ENCODE measurements at places on chromosomes 7 and 10.

DNA sequence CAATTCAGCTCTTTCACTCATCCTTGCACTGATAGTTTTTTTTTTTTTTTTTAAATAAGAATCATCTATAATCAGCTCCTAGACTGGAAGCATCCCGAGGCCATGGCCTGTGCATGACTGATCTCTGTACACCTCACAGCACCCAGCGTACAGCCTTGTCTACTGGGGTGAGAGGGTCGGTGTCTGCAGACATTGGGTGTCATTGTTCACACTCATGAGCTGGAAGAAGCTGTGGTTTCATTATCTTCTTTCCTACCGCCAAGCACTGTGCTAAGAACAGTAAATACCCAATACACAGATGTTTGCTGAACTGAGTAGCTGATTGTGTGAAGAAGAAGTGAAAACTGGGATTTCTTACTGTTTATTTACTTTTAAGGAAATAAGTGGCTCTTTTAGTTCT lies 123.6 kb downstream of the CLEC2L start:
- DNase-seq: no peak

- DNase-seq: no peak
Observed at GRCh38 chr7:149707448-149707886, 65.9 kb downstream of the ZNF467 start.

DNA sequence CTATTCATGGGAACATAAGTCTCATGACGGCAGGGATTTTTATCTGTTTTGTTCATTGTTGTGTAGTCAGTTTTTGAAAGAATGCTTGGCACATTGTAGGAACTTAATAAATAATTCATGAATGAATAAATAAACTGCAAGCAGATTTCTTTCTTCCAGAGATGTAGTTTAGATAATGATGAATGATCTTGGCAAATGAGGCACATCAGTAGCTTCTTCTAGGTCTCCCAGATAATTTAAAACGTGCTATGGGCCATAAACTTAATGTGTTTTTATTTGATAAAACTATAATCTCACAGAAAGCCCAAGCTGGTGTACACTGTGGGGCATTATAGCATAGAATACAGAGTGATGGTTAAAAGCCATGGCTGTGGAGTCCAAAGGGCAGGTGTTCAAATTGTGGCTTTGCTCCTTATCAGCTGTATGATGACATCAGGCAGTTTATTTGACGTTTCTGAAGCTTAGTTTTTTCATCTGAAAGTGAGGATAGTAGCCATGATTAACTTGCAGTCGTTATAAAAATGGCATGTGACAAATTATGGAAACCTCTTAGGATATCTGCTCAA lies 3.5 kb downstream of the MGAM start:
- no peak for DNase-seq

DNA sequence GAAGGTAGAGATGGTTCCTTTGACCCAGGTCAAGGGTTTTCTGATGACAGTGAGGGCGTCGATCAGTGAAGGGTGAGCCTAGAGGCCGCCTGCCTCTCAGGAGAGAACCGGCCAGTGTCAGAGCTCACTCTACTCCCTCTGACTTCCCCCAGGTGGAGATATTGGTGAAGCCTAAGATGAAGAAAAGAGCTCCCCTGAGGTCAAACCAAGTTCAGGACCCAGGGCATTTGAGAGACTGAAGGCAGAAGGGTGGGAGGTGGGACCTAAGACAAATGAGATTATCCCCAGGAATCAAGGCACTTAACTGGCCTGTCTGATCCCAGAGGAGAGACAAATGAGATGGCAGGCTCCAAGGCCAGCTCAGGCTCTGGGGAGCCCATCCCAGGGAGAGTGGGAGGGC lies 104.7 kb downstream of the CDH23 start:
- no peak for DNase-seq

DNA sequence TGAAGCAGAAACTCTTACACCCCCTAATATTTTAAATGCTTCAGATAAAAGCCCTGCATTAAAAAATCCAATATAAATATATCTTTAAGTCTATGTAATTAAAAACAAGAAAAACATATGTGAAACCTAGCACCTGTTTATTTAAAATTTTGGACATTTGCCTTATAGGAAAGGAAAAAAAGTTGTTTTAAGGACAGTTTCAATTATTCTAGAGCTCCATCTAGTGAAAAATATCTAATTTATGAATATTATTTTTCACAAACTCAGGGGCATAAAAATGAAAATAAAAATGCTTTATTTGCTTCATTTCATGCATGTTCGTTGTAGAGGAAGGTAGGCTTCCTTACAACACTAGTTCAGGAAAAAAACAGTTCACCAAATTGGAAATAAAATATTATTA lies 26.1 kb downstream of the ENKUR start:
- no peak for DNase-seq

GRCh38 chr7:33710608-33711007 lies 194.7 kb upstream of the BMPER start:
- DNase-seq: no peak

GRCh38 chr7:86477343-86477935 lies 166.3 kb upstream of the GRM3 start:
- DNase-seq: no peak

All from activated naive CD8-positive, alpha-beta T cell treated with anti-CD3 and anti-CD28 coated beads, Interleukin-2, amount 10 ng/mL, durations not matched to agents 7 days and 5 days (primary cell).